NCI-H524 (cell line): ENCODE measurements at places on chromosomes 13 and 19.

DNA sequence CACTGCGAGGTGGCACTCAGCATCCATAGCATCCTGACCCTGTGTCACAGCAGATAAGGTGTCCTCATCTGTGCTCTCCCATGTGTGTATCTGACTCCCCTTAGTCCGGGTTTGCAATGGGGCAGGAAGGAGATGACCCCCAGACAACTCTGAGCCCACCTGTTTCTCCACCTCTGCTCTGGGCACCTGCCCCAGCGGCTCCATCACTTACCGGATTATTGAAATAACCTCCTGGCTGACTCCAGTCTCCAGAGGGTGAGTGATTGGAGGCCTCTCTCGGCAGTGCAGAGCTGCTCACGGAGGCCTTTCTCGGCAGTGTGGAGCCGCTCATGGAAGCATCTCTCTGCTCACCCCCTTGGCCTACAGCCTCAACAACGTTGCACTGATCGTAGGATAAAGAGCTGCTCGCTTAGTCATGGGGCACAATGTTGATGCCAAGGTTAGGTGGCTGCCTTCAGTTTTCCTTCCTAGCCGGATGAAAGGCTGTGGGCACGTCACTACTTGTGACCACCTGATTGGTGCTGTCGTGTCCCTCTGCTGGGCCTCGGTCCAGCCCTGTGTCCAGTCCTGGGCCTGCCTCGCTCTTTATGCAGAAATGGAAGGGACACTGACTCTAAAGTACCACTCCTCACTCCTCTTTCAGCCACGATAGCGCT is 67.6 kb downstream of the TEX29 start:
- DNase-seq, result no peak

GRCh38 chr13:100266026-100266425 is 177.1 kb downstream of the PCCA start:
- no peak for DNase-seq

DNA sequence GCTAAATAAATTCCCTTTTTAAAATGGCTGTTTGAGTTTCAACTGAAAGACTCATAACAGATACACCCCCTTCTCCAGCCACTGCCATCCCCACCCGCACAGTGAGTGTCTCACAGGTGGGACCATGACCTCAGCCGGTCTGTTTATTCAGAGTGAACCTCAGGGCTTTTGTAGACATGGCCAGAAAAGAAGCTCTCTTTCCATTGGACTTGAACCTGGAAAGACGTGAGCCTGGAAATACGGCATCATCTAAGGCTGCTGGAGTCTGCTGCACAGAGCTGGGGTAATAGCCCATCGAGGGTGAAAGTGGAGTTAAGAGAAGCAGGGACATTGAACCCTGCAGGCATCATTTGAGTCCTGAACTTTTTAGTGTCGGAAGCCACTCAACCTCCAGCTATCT is 15.2 kb upstream of the KPNA3 start:
- DNase-seq, result no peak

DNA sequence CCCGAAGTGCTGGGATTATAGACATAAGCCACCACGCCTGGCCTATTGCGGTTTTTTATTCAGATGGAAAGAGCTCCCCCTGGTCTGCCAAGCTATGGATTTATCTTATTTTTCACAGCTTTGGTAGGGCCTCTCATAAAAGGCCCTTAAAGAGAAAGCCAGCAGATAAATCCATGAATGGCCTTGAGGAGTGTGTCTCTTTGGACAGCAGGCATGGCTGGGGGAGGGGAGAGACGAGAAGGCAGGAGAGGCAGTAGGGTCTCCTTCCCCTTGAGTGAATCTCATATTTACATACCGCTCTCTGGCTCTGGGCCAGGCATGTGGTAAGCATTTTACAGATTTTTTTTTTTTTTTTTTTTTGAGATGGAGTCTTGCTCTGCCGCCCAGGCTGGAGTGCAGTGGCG is 25.2 kb downstream of the MARK4 start:
- peak; percentile 25 for DNase-seq

DNA sequence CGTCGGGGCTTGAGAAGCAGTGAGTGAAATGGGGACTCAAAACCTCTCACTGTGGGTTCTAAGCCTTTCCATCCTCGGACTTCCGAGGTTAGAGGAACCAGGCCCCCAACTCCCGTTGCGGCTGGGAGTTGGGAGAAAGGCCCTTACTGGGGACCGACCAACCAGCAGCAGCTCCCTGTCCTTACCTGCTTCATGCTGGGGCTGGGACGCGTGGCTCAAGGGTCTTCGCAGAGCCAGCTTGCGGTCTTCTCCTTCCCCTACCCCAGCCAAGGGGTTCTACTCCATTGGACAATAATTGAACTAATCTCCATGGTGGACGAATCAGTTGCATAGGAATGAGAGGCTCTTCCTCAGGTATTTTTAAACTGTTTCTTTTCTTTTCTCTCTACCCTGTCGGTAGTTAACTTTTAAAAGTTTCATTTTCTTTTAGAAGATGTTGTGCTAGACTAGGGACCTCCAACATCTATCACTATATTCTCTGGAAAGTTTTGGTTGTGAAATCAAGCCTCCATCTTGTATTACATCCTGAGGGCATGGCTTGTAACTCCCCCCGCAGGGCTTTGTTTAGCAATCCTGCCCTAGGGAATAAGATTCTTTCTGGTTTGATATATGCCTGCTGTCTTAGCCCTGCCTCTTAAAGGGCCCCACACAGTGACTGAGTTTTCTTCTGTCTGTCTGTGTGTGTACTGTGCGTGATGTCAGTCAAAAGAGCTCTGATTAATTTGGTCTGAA is 1027.1 kb upstream of the PCDH9 start:
- DNase-seq, result no peak

DNA sequence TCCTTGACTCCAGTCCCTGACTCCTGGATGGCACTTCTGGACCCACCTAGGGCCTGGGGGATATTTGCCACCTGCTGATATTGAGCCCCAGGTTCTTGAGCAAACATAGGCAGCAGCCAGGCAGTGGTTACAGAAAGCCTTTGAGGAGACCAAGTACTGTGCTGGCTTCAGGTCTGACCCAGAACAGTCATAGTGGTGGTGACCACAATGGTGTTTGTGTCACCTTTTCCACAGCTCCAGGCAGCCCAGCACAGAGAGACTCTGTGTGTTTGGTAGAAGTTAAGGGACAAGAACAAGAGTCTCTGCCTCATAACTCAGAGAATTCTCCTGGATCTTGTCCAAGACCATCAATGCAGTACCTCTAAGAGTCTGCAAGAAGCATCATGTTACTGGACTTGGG is 14.6 kb upstream of the CLC start:
- no peak for DNase-seq
